Dorsolateral prefrontal cortex (tissue), 122 donors: ENCODE measurements at places on chromosomes 6 and 20. TPM values are rescaled to one million over a fixed set of nuclear protein-coding genes. Genes with fewer than 3 reads are reported as not detected.

The PGC gene
- 0.56 TPM for total RNA-seq

The RAB32 gene
- 2.7 TPM for total RNA-seq

The SLA2 gene
- 0.66 TPM for total RNA-seq

The DDO gene
- total RNA-seq: 1.2 TPM

The CD93 gene
- 5.9 TPM for total RNA-seq

The TSPO2 gene
- total RNA-seq: not detected

The SLC32A1 gene
- total RNA-seq: 27.7 TPM

The DIDO1 gene
- 49.3 TPM for total RNA-seq

The VIP gene
- total RNA-seq: 3.6 TPM

The PI16 gene
- total RNA-seq: 24.6 TPM

The MAS1 gene
- 8.8 TPM for total RNA-seq

The PKHD1 gene
- total RNA-seq: 0.07 TPM

The COL12A1 gene
- 26.4 TPM for total RNA-seq

The GTF2H4 gene
- 46.4 TPM for total RNA-seq

The CALHM5 gene
- 0.35 TPM for total RNA-seq

The CCN5 gene
- 3.8 TPM for total RNA-seq

The EPPIN gene
- not detected for total RNA-seq

The SLC17A3 gene
- not detected for total RNA-seq

The RAET1L gene
- not detected for total RNA-seq

The EDN3 gene
- total RNA-seq: 2.6 TPM

The ZNF133 gene
- 29.0 TPM for total RNA-seq

The PANK2 gene
- total RNA-seq: 59.0 TPM

The OR2B6 gene
- not detected for total RNA-seq

The ADGRG6 gene
- total RNA-seq: 4.4 TPM

The BACH2 gene
- 15.2 TPM for total RNA-seq
